ENCODE measurements at places on chromosomes 7 and 10.

DNA sequence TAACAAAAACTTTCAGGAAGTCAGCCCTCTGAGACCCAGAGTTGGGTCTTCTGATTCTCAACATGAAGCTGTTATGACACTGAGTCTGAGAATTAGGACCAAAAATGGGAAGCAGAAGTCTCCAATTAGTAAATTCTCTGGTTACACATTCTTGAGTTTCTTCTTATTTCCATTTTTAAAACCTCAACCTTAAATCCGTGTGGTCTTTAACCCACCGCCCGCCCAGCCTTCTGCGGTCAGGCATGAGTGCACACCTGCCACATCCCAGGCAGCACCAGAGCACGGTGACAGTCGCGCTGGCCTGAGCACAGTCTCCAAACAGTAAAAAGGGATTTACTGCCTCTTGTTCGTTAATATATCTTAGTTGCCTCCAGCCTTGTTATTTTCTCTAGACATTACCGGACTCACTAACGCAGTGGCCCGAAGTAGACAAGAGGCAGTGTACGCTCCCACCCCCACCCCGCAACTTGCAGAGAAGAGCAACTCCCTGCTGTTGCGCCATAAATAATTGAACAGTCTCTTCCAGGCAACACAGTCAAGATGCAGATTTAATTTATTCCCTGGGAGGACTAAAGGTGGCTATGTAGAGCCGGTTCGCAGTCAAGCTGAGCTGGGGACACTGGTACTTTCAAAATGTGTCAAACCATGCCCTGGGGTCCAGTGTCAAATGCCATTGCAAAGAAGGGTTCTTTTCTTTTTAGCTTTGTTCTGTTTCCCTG is 147.0 kb upstream of the CELF2 start:
- DNase-seq: peak; percentile 19

DNA sequence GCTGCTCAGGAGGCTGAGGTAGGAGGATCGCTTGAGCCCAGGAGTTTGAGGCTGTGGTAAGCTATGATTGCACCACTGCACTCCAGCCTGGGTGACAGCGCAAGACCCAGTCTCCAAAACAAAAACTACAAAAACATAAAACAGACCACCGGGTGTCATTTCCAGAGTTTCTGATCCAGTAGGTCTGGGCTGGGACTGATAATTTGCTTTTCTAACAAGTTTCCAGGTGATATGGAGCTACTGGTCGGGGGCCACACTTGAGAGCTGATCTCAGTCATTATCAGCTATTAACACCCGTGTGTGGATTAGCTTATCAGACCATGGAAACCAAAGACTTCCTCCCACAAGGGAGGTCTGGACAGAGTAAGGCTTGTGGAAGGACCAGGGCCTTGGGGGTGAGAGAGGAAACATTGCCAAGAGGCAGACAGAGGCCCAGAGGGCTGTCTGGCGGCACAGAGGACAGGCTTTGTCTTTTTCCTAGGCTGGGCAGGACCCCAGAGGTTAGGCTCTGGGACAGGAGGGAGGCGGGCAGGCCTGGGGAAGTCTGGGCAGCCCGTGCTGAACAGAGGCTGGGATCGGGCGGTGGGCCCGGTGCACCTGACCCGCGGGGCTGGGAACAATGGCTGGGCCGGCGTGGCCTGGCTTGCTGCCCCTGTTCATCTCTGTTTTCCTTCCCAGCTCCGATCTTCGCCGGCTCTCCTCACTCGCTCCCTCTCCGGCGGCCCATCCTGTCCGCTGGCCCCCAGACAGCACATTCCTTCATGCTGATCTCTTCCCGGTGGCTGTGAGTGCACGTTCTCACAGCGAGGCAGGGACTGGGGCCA is 25.2 kb downstream of the TMEM270 start:
- DNase-seq: peak; percentile 77

GRCh38 chr10:119197921-119198320 is 9.4 kb upstream of the GRK5 start:
- peak; percentile 57 for DNase-seq

DNA sequence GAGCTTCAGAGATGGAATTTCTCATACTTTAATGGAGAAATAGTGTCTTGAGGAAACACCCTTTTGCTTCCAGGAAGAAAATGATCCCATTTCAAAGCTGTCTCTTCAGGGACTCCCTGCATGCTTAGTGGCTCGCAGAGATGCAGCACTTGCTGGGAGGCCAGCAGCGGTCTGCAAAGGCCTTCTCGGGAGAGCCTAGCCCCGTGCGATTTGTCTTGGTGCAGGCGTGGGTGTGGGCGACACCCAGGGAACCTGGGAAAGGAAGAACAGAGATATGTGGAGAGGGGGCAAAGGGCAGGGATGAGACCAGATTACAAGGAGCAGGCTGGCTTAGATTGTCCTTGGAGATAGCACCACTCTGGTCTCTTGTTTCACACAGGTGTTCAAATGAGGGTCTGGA is 352.3 kb upstream of the PODXL start:
- DNase-seq: no peak

GRCh38 chr10:81367132-81367531 is 507.9 kb upstream of the NRG3 start:
- DNase-seq: no peak

DNA sequence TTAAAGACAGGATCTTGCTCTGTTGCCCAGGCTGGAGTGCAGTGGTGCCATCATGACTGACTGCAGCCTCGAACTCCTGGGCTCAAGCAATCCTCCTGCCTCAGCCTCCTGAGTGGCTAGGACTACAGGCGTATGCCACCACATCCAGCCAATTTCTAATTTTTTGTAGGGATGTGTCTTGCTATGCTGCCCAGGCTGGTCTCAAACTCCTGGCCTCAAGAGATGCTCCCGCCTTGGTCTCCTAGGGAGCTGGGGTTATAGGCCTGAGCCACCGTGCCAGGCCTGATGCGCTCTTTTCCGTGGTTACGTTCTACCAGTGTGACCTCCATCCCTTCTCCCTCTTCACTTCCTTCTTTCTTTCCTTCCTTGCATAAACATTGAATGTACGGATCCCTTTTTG is 34.2 kb upstream of the IL15RA start:
- DNase-seq: no peak

GRCh38 chr7:34057956-34058355 is 152.6 kb downstream of the BMPER start:
- DNase-seq: no peak

DNA sequence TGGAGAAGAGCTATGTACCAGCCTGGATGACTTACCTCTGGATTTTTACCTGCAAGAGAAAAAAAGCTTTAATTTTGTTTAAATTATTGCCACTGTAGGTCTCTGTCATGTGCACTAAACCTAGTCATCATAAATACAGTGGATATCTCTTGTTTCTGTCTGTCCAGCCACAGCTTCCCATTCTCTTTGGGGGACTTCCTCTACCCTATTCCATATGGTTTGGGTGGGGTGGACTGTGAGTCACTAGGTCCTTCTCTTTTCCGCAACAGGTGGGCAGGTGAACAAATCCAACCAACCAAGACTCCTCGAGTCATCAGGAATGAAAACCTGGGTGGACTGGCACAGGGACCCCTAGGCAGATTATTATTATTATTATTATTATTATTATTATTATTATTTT is 87.3 kb upstream of the CYTH3 start:
- no peak for DNase-seq

- peak; percentile 76 for DNase-seq
These were observed 125.8 kb downstream of the RALA start for GRCh38 chr7:39749177-39749576.

DNA sequence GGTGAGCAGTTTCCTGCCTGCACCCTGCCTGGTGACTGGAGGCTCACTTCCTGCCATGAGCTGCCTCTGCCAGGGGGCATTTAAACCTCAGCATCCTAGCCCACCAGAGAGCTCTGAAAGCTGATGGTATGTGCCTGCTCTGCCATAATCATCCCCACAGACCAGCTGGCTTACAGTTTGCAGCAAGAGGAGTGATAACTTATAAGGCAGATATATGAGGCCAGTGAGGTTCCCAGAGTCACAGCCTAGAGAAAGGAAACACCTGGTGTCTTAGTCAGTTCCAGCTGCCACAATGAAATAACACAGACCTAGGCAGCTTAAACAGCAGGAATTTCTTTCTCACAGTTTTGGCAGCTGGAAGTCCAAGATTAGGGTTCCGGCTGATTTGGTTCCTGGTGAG is 232.0 kb downstream of the PAXIP1 start:
- no peak for DNase-seq

DNA sequence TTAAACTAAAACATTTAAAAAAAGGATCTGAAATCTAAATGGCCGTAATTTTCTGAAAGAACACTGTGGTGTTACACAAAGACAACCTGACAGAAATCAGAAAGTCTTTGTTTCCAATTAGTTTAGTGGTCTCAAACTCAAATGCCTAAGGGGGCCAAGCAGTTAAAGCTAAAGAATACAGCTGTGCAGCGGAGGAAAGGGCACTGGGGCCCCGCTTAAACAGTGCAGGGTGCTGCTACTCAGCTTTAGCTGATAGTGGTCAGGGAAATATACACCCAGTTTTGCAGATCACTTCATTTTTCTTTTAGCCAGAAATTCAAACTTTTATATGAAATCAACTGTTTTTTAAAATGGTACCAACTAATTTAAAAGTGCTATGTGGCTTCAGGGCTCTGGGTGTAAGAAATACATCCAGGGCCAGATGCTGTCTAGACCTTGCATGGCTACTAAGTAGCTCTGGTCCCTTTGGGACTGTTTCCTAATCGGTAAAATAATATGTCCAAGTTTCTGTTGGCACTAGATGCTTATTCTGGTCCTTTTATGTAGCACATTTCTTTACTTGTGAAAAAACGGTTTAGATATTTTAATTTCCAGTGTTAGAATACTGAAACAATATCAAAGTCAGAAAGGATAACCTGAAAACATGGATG is 161.8 kb upstream of the LAMB4 start:
- no peak for DNase-seq

DNA sequence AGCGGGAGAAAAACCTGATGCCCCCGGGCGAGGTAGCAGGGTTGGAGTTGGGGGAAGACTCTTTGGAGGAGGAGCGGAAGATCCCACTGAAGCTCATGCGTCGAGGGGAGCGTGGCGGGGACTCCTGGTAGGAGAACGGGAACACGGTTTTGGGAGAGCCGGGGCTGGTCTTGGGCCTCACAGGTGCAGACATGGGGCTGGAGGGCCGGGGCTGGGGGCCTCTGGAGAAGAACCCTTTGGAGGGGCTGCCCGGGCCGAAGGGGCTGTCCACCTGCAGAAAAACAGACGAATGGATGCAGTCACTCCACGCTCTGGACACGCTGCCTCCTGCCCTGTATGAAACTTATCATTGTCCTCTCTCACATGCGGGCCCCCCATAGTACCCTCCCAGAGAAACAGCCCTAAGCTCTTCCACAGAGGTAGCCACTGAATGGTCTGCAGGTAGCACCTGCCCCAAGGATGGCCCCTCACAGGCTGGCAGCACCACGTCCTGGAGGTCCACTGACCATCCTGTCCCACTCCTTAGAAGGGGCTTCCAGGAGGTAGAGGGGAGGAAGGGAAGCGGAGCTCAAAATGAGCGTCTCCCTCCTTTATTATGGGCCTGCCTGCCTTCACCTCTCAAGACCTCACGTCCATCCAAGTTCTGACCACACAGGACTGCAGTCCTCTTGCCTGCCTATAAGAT is 95.6 kb downstream of the PRKAG2 start:
- DNase-seq: no peak

DNA sequence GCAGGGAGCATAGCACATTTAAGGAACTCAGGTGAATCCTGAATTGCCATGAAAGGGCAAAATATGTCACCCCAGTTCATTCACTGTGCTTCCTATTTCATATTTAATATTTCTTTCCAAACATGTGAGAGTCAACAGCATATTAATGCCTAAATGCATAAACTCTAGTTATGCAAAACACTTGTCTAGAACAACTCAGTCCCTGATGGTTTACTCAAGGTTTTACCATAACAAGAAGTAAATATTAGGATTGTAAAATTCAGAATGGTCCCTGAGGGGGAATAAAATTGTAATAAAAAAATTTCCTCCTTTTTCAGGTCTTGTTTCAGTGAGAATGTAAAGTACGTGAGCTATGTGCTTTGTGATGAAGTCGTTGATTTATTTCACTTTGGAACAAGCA is 51.7 kb upstream of the SEPHS1 start:
- no peak for DNase-seq

- DNase-seq: no peak
These were observed 56.2 kb upstream of the MGMT start for GRCh38 chr10:129410688-129411392.

DNA sequence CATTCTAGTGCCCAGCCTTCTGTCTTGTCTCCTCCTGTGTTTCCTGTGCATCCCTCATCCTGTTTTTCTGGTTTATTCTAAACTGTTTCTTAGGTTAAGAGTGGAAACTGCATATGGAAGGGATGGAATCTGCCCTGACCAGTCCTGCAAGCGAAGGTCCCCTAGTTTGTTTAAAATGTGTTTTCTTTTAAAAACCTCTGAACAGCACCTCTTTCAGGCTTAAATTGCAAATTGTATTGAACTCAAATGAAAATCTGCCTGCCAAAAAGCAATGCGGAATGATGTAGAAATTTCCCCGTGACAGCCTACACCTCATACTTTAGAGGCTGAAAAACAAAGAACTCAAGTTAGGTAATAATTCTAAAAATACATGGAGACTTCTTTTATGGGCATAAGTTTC is 222.8 kb upstream of the IMMP2L start:
- no peak for DNase-seq

- peak; percentile 12 for DNase-seq
These were observed 91.7 kb upstream of the CHST15 start for GRCh38 chr10:124185084-124185483.

DNA sequence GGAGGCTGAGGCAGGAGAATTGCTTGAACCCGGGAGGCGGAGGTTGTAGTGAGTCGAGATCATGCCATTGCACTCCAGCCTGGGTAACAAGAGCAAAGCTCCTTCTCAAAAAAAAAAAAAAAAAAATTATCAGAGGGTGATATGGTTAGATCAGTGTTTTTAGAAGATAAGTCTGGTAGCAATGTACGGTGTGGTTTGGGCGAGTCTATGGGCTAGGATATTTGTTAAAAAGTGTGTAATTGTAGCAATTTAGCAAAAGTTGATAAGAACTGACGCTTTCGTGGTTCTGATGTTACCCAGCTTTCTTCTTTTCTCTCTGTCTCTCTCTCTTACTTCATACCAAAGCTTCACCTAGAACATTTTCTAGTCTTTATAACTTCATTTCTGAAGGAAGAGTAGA is 6.9 kb upstream of the CYP51A1 start:
- DNase-seq: no peak

- no peak for DNase-seq
These were observed 86.5 kb downstream of the HIPK2 start for GRCh38 chr7:139691253-139691781.
